ENCODE measurements at places on chromosomes 13 and 19.
A peak's percentile ranks its signal among the peaks of the same experiment; 100 is the strongest.

GRCh38 chr13:112341446-112341845 is 34.7 kb upstream of the SPACA7 start:
- no peak for DNase-seq

DNA sequence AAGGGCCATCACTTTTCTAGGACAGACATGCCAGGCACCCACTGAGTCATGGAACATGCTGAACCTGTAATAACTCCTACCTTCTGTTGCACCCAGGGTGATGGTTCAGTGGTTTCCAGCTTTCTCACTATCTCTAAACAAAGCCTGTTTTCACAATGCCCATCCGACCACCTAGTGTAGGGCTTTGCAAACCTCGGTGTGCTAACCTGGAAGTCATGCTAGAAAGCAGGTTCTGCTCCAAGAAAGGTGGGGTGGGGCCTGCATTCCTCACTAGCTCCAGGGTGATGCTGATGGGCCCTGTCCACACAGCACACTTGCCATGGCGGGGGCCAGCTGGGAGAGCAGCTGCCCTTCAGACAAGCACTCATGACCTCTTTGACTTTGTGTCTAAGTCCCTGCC is 43.4 kb downstream of the COL4A2 start:
- no peak for DNase-seq

GRCh38 chr13:95636853-95637252 is 7.7 kb downstream of the DZIP1 start:
- DNase-seq = no peak

GRCh38 chr13:41220401-41220800 is 26.0 kb upstream of the KBTBD7 start:
- no peak for DNase-seq

DNA sequence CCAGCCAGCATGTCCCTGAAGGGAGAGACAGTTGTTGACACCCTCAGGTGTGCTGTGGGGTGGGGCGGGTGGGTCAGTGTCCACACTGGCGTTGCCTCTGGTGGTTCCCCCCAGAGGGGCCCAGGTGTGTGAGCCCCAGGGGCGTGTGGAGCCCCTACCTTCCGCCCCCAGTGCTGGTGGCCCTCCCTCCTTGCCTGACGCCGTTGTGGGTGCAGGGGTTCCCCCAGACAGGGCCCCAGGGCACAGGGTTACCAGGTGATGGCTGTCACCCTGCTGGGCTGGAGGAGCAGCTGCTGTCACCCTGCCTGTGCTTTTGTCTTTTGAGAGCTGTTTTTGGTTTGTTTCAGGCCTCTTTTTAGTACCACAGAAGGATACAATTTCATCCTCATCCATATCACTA is 27.2 kb downstream of the ATP4B start:
- no peak for DNase-seq

GRCh38 chr19:491146-491741 is 5.0 kb upstream of the MADCAM1 start:
- DNase-seq = no peak

- DNase-seq = no peak
Measured at GRCh38 chr19:435056-435706, 25.7 kb downstream of the SHC2 start.

GRCh38 chr19:37963190-37963936 is 56.4 kb downstream of the SIPA1L3 start:
- DNase-seq = no peak

DNA sequence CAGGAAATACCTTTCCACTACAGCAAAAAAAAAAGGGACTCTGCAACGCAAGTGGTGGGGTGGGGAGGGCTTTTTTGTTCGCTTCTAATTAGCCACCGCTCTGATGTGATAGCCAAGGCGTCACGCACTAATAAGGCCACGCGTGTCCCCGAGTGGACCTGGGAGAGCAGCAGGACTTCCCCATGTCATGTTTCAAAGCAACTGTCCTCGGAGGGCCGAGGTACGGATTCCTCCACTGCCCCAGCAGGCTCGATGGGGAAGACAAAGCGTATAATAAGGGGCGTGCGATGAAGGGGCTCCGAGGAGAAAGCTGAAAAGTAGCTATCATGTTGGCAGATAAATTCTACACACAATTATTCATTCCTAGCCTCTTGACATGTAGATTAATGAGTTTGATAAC is 179.7 kb upstream of the ZNF507 start:
- DNase-seq = no peak

DNA sequence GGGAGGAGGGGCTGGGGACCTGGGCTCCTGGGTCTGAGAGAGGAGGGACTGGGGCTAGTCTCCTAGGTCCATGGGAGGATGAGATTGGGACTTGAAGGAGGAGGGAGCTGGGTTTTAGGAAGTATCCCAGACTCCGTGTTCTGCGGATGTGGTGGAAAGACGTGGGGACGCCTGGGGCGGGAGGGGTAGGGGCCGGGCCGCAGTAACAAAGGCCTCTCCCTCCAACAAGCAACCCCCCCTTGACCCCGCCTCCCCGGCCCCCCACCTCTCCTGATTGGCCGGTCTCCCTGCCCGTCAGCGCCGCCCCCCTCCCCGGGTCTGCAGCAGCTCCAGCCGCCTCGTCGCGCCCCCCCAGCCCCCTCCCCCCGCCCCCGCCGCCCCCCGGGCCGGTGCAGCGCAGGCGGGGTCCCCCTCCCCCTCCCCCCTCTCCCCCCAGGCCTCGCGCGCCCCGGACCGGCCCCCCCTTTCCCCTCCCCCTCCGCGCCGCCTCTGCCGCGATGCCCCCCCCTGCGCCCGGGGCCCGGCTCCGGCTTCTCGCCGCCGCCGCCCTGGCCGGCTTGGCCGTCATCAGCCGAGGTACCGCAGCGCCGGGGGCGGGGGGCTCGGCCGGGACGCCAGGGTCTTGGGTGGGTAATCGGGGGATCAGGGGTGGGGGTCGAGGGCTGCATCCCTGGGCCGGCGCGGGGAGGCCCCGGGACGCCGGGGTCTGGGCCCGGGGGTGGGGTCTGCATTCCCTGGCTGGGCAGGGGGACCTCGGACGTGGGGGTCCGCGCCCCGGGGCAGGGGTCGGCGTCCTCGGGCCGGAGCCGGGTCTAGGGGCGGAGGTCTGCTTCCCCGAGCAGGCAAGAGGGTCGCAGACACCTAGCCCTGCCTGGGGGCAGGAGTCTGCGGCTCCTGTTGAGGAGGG is at the start of gene IGLON5:
IGLON5 (plus strand) TSS at position 294 of the 907 bp plus-strand sequence; CDS start at position 498, 204 bp downstream.
- DNase-seq = no peak

GRCh38 chr19:49502866-49503581 is 6.8 kb downstream of the RPS11 start:
- DNase-seq = peak; percentile 65

GRCh38 chr13:60155978-60156377 is 7.8 kb downstream of the DIAPH3 start:
- no peak for DNase-seq

DNA sequence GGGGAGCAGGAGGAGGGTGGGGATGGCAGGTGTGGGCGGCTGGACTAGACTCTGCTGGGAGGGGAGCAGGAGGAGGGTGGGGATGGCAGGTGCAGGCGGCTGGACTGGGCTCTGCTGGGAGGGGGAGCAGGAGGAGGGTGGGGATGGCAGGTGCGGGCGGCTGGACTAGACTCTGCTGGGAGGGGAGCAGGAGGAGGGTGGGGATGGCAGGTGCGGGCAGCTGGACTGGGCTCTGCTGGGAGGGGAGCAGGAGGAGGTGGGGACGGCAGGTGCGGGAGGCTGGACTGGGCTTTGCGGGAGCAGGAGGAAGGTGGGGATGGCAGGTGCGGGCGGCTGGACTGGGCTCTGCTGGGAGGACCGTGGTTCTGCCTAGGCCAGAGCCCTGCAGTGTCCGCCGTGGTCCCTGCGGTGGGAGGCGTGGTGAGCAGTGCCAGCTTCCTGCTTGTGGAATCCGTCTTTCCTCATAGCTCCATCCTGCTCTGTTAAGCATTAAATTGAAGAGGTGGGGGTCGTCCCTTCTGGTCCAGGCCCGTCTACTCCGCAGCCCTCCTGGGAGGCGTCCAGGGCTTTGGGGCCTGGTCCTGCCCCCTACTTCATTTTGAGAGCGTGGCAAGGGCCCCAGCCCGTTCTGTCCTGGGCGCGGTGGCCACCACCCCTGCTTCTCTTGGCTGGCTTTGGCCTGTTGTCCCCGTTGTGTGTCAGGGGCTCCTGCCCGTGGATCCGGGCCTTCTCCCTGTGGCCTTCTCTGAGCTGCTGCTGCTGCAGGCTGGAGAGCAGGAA is 4.7 kb downstream of the SPPL2B start:
- DNase-seq = no peak

GRCh38 chr19:33860312-33861090 is 63.8 kb downstream of the KCTD15 start:
- no peak for DNase-seq

- no peak for DNase-seq
Measured at GRCh38 chr13:53041968-53042516, 13.4 kb downstream of the OLFM4 start.

GRCh38 chr13:42001580-42001979 is 40.7 kb upstream of the VWA8 start:
- no peak for DNase-seq
